Left lung (tissue), 14 donors: ENCODE measurements at places on chromosomes 4 and X. TPM values are rescaled to one million over a fixed set of nuclear protein-coding genes. Genes with fewer than 3 reads are reported as not detected.

GRCh38 chrX:153190381-153190780, 11.3 kb downstream of the MAGEA1 start:
- no peak for DNase-seq

DNA sequence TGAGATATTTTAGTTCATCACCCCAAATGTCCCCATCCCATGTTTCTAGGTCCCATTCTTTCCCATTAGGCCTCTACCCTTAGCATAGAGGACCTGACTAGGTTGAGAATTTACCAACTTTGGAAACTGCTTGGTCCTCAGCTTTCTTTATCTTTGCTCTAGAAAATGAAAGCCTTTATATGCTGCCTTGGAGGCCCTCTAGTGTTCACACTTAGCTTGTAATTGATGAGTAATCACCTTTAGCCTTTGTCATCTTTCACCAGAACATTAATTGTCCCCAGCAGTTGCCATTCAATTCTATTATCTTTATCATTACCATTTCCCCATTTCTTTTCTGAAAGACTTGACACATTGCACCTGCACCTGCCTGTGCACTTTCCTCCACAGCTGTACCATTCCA, 589.2 kb upstream of the NR3C2 start:
- DNase-seq, result no peak

DNA sequence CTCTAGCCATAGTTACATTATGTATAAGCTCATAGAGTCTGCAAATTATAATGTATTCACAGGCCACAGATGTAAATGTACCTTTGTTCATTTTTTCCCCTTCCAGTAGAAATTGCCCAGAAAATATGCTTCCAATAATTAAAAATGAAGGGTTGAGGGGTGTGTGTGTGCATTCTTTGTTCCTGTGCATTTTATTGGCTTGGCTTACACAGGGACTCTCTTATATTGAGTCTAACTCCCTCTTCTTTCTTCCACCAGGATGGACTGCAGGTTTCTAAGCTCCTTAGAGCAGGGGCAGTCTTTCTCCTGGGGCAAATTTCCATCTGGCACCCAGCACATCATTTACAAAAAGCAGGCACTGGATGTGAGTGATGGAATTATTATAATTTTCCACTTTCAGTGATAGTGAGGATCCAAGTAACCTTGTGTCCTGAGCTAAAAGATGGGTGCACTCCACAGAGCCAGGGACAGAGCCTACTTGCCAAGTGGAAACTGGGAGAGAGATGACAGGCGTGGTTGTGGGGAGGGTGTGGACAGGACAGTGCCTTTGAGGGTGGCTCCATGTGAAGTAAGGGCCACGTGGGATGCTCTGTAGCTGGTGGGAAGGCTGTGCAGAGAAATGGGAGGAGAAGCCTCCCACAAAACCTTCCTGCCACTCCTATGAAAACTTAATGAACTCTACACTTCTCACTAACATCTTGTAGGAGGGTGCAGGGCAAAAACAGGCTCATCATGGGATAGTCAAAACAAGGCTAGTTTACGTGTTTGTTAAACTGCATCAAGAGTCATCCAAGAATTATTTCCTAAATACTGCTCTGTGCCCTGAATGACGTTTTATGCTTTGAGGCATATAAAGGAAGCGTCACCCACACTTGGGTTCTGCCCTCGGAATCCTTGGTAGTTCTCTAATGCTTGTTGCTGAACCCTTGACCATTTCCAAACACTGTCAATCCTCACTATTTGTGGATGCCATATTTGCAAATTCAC, 16.0 kb downstream of the IGFBP7 start:
- DNase-seq, result no peak

DNA sequence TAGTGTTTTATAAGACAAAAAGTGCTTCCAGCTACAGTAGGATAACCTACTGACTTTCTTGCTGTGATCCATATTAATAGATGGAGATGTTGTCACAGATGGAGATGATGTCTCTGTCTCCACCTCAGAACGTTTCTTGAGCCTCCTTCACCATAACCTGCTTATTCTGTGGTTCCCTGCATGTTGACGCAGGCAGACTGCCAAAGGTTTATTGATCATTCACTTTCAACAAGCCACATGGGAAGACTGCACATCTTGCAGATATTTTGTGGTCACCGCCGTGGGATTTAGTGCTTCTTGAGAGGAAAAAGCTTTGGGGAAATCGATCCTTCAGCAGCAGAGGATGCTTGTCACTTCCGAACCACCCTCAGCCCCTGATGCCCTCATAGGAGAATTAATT, 943.0 kb upstream of the PRKX start:
- DNase-seq, result no peak

GRCh38 chrX:134682081-134682480, 23.8 kb upstream of the PLAC1 start:
- no peak for DNase-seq

DNA sequence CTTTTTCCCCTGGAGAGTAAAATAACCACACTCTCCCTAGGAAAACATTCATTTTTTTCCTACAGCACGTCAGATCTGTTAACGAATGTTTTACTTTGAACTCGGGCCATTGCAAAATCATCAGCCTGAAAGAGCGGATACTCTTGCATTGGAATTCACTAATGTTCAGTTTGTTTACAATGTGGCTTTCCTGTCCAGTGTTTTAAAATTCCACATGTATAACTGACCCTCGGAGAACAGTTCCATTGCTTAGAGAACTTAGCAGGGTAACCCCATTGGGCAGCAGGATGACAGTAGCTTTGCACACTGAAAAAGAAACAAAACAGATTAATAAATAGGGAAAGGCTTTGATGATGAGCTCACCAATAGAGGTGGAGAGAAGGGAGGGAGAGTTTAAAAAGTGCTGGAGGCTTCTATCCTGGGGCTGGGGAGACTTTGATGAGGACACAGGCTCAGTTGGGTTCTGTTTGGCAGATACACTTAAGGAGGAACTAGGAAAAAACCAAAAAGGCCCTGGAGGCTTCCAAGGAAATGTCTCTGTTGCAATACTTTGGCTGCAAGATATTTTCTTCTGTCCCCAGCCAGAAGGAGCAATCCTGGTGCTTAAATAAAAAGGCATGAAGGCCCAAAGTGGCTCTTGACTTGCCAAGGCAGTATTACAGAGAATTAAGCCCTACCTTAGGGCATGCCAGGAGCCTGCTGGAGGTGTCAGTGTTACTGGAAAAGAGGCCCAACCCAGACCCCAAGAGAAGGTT, 143.1 kb downstream of the ARSF start:
- DNase-seq, result no peak

- no peak for DNase-seq
These were observed 63.7 kb downstream of the ZFYVE28 start for GRCh38 chr4:2354760-2355159.

DNA sequence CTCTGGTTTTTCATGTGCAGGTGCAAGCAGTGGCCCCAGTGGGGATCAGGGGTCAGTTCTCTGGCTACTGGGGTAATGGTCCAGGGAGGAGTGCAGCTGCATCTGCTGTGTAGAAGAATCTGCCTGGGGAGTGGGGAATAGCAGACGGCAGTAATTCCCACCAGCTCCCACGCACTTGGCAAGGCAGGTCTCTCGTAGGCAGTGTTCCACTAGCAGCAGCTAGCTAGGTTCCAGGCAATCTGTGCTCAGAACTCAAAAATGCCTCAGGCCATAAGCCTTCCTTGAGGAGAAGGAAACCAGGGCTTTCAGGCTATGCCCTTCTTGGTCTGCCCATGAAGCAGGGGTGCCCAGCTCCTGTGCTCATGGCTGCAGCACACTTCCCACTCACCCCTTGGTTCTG, 38.8 kb downstream of the DCLK2 start:
- DNase-seq, result no peak

DNA sequence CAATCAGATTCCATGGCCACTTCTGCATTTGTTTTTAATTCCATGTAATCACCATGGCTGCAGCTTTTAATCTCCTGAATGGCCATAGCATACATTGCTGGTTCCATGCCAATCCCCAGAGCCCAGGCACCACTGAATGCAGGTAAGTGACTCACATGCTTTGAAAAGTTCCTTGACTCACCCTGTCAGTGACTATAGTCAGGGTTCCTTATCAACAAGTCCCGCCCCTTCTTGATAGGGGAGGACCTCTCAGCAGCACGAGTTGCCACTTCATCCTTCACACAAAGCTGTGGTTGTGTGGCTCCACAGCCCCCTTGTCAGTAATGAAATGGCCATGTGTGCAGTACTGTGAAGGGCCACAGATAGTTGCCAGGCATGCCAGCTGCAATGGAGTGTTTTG, 516.6 kb downstream of the PPARGC1A start:
- DNase-seq, result peak; percentile 81

DNA sequence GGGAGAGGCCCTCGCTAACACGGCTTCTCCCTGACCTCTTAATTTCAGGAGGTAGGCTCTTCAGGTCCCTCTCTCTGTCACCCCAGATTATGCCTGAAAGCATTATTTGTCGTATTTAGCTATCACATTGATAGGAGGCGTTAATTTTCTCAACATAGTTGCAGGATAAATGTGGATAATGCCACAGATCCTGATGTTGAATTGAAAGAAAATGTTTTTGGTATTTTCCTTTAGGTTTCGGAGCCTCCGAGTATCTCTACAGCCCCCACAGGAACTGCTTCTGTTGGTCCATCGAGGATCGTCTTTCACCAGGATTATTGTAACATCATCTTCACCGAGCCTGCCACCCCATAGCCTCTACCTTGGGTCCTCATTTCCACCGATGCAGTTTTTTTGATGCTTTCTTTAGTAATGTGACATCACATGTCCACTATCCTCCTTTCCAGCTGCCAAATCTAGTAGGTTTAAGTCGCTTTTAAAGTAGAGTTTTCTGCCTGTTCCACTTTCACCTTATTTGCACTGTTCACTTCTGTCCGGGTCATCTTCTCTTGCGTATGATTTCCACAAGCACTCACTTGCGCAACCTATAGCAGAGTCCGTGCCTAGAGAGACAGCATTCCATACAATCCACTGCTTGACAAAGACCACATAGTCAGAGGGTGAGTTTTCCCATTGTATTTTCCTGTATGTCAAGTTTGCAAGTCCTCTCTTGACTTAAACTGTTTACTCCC, 665 bp downstream of the TIGD2 start:
- peak; percentile 47 for DNase-seq

DNA sequence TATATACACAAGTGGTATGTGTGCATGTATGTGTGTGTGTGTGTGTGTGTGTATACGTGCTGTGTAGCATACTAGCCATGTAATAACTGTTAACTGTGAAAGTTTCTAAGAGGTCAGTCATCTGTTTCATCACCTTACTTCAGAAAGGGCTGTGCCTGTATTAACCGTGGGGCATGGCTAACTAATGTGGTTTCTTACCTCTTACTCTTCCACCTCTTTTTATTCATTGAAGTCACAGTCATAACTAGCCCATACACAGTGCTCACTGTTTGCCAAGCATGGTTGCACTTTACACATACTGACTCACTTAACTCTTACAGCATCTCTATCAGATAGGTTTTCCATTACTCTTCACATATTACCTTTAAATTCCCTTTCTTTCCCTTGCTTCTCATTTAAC, 23.7 kb upstream of the LRAT start:
- no peak for DNase-seq

DNA sequence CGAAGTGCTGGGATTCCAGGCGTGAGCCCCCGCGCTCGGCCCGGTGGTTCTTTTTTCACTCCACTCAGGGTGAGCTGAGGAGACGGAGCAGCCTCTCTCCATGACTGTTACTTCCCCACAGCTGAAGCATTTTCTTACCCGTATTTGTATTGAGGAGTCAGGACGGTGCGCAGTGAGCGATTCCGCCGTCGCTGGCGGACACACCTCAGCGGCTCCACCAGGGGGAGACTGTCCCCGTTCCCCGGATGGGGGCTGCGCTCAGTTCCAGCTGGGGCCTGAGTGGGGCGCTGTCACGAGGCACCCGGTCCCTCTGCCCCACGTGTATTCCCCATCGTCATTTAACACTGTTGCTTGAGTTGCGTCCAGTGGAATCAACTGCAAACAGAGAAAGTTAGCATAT, 844.0 kb upstream of the FRG1 start:
- DNase-seq, result no peak

DNA sequence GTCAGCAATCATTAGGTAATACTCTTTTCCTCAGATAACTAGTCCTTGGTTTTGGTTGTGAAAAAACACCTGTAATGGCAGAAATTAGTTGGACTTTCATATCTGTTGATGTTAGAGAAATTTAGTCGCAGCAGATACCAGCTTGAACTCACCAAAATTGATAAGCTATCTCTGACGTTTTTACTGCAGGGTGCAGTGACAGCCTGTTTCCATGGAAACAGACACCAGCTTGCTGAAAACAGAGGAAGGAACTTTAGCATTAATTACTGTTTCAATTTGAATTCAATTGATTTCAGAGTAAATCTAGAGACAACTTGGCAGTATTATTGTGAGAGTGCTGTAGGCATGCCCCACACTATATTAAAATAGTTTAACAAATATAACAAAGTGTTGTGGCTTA, 246.5 kb downstream of the PPP1R2C start:
- DNase-seq, result no peak

- DNase-seq, result no peak
These were observed 206.3 kb upstream of the LCORL start for GRCh38 chr4:18227880-18228279.

- DNase-seq, result no peak
These were observed 31.2 kb downstream of the USP38 start for GRCh38 chr4:143215873-143216272.

GRCh38 chr4:155948541-155948940, 5.1 kb downstream of the CTSO start:
- DNase-seq, result no peak

- no peak for DNase-seq
These were observed 73.8 kb upstream of the DCLK2 start for GRCh38 chr4:150004481-150004880.

DNA sequence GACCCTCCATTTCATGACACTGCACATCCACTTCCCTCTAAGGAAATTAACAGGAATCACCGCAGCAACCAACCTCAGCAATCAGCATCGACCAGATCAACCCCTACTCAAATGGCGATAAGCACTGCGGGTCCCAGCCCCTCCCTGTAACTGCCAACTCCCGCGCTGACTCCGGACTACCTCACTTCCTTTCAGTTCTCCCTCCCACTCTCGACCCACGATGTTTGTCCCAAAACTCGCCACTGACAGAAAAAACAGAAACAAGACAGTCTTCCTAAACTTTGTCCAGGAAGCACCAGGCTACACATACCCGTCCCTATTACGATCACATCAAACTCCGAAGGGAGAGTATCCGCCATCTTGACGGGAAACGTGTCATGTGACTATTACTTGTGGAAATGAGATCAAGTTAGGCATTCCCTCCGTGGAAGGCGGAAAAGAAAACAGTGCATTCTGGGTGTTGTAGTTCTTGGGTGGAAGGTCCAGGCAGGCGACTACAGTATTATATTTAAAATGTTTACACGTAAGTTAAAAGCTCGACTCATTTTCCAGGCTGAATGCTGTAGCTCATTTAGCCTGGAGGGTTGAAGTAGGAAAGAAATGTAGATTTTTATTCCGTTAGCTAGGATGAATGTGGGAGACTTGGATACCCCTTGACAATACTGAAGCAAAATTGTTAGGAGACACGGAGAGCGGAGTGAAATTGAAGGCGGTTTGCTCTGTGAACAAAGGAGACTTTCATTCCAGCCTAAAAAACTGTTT, at the start of gene CHM:
Gene CHM, minus strand, starts transcription at position 385 of the 762 bp plus-strand sequence. Its CDS starts 26 bp downstream, at position 359.
- DNase-seq, result peak; percentile 53

- no peak for DNase-seq
These were observed 247.9 kb upstream of the PCDH10 start for GRCh38 chr4:132901224-132901623.

Gene PTCHD1
- polyA plus RNA-seq, result 0.06 TPM

Gene ADH1A
- polyA plus RNA-seq, result 17.6 TPM

Gene PCDH10
- 0.60 TPM for polyA plus RNA-seq

Gene MAGEA12
- not detected for polyA plus RNA-seq

Gene PABPC1L2A
- polyA plus RNA-seq, result not detected

Gene CPEB2
- polyA plus RNA-seq, result 12.7 TPM

Gene NRK
- 5.1 TPM for polyA plus RNA-seq

Gene DKK2
- 3.7 TPM for polyA plus RNA-seq

Gene SLC49A3
- polyA plus RNA-seq, result 8.7 TPM

Gene GRSF1
- 143 TPM for polyA plus RNA-seq
